ENCODE measurements at places on chromosomes 1 and 21. TPM values are rescaled to one million over a fixed set of nuclear protein-coding genes. Genes with fewer than 3 reads are reported as not detected.

PAX7 gene
- total RNA-seq: not detected

GRCh38 chr1:178057912-178058534 lies 35.9 kb upstream of the RASAL2 start:
- H3K36me3 ChIP-seq: no peaks in the 10 kb centered on the region
- H3K27ac ChIP-seq: peak overlapping the region; percentile 60
- H3K4me1 ChIP-seq: no peaks in the 10 kb centered on the region
- DNase-seq: peak; percentile 29
- no peaks in the 10 kb centered on the region for H3K27me3 ChIP-seq
- no peak overlapping the region for H3K4me3 ChIP-seq

KLHL17 gene
- 10.0 TPM for total RNA-seq

RGS18 gene
- 1.6 TPM for total RNA-seq

GRCh38 chr21:36825658-36826057 lies 126.7 kb downstream of the SIM2 start:
- H3K4me1 ChIP-seq: no peaks in the 10 kb centered on the region
- no peak overlapping the region for H3K4me3 ChIP-seq
- H3K27me3 ChIP-seq: no peaks in the 10 kb centered on the region
- no peaks in the 10 kb centered on the region for H3K36me3 ChIP-seq
- H3K27ac ChIP-seq: no peak overlapping the region

GRCh38 chr1:35443768-35444518 lies 113.3 kb downstream of the KIAA0319L start:
- H3K4me1 ChIP-seq: peaks cover 29% of the 10 kb centered on the region
- H3K27ac ChIP-seq: no peak overlapping the region
- no peak for DNase-seq
- H3K27me3 ChIP-seq: no peaks in the 10 kb centered on the region
- no peak overlapping the region for H3K4me3 ChIP-seq

GRCh38 chr1:244901400-244902015 lies 37.2 kb upstream of the HNRNPU start:
- no peak for DNase-seq
- no peak overlapping the region for H3K27ac ChIP-seq
- no peaks in the 10 kb centered on the region for H3K36me3 ChIP-seq
- H3K4me1 ChIP-seq: no peaks in the 10 kb centered on the region
- no peaks in the 10 kb centered on the region for H3K27me3 ChIP-seq

DNA sequence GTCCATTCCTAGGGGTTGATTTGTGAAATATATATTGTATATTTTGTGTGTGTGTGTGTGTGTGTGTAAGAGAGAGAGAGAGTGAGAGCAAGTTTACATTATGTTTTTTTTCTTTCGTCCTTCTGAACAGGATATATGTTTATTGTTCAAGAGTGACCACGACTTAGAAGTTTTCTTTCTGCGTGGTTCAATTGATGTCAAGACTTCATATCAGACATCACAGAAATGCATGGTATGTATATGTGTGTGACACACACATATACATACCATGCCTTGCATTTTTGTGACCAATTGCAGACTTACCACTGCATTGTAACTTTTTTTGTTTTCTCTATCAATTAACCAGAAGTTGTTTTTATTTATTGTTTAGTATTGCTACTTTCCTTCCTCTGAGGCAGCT lies 2.5 kb downstream of the RASAL2 start:
- DNase-seq: no peak
- H3K27ac ChIP-seq: no peak overlapping the region
- H3K36me3 ChIP-seq: no peaks in the 10 kb centered on the region
- no peak overlapping the region for H3K4me3 ChIP-seq
- no peaks in the 10 kb centered on the region for H3K27me3 ChIP-seq
- H3K4me1 ChIP-seq: peaks cover 20% of the 10 kb centered on the region

GRCh38 chr1:173276922-173277800 lies 70.0 kb upstream of the TNFSF4 start:
- H3K27me3 ChIP-seq: no peaks in the 10 kb centered on the region
- H3K4me1 ChIP-seq: no peaks in the 10 kb centered on the region
- no peaks in the 10 kb centered on the region for H3K36me3 ChIP-seq
- H3K27ac ChIP-seq: no peak overlapping the region
- no peak overlapping the region for H3K4me3 ChIP-seq

DNA sequence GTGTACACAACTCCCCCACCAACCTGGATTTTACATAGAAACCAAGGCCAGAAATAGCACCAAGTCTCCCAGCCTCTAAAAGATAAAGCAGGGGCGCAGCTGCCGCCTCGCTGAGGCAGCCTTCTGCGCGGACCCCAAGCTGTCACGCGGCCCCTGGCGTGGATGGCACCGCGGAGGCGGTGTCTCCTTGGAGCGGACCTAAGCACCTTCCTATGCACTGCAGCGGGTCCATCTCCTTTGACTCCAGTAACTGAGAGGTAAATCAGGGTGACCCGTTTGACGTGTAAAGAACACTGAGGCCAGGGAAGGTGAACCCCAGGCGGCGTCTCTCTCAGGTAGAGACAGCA lies 17.0 kb downstream of the ZNF697 start:
- H3K27ac ChIP-seq: peak overlapping the region; percentile 86
- H3K4me1 ChIP-seq: peaks cover 44% of the 10 kb centered on the region
- H3K4me3 ChIP-seq: peak overlapping the region; percentile 18
- DNase-seq: no peak
- no peaks in the 10 kb centered on the region for H3K27me3 ChIP-seq

All from thyroid gland (tissue), 4 donors.